Stimulated activated CD4-positive, alpha-beta T cell treated with anti-CD3 and anti-CD28 coated beads, Interleukin-15, amount 100 ng/mL, for 1 hour (primary cell): ENCODE measurements at places on chromosomes 5 and 9.

- DNase-seq, result no peak
Observed at GRCh38 chr9:82449986-82450385, 461.4 kb downstream of the SPATA31D1 start.

- DNase-seq, result no peak
Observed at GRCh38 chr5:38731461-38731860, 114.4 kb upstream of the OSMR start.

GRCh38 chr5:131463656-131464055 is 171.4 kb downstream of the RAPGEF6 start:
- DNase-seq, result no peak

DNA sequence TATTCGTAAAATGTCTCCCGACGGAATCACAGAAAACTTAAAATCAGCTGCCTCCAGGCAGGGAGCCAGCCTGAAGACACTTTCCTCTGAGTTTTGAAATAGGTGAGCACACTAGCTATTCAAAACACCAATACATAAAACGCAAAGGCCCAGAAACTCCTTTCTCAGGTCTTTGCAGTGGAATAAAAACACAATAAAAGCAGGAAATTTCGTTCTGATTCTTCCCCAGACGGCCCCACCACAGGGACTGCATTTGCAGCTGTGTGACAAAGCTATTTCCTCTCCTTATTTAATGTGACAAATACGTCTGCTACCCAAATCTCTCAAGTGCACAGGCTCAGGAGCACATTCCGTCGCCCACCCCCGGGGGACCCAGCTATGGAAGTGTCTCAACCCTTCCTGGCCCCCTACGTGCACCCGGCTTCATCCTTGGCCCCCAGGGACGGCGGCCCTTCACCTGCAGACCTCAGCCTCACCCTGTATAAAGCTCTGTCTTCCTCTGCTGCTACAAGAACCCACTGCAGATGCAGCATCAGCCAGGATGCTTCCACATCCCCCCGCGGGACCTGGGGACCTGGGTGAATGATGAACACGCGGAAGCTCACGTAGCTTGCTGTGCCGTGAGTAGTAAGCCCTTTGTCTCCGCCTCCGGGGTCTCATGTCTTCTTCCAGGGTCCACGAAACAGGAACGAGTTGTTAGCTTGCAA is 24.9 kb downstream of the AHRR start:
- no peak for DNase-seq

DNA sequence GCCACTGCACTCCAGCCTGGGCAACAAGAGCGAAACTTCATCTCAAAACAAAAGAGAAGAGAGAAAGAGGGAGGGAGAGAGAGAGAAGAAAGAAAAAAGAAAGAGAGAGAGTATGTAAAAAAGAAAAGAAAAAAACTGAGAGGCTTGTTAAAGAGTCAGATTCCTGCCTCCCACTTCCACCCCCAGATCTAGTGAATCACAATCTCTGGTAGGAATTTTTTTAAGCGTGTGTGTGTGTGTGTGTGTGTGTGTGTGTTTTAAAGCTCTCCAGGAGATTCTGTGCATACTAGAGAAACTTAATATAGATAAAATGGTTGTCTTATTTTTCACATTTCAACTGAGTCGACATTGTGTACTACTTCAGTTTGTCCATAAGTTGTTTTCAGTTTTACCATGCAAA is 32.0 kb downstream of the SAR1B start:
- DNase-seq, result no peak

- DNase-seq, result no peak
Observed at GRCh38 chr5:56155992-56156584, 77.0 kb downstream of the ANKRD55 start.

DNA sequence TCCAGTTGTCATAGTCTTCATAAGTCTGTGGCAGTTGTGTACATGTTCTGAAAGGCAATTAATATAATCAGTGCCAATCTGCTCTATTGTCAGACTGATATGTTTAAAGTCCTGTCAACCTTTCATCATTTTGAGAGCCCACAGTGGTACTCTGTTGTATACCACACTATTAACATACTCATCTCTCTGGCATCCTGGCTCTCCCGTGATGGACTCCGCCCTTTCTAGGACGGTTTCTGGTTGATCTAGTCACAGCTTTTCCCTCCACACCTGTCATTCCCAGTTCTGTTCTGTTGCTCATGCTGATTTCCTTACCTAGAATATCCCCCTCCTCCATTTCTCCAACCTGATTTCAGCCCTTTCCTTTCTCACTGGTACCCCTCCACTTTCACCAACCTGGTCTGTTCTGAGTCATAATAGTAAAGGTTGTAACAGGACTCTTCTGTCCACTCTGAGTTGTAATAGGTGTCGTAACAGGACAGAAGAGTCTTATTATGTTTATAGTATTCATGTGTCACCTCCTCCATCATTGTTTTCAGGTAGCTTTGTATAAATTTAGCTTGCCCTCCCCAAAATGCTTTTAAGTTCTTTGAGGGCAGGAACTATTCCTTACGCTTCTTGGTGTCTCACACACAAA is 4.1 kb downstream of the PTCD2 start:
- DNase-seq, result no peak

GRCh38 chr9:76526026-76526425 is 67.0 kb downstream of the GCNT1 start:
- no peak for DNase-seq

DNA sequence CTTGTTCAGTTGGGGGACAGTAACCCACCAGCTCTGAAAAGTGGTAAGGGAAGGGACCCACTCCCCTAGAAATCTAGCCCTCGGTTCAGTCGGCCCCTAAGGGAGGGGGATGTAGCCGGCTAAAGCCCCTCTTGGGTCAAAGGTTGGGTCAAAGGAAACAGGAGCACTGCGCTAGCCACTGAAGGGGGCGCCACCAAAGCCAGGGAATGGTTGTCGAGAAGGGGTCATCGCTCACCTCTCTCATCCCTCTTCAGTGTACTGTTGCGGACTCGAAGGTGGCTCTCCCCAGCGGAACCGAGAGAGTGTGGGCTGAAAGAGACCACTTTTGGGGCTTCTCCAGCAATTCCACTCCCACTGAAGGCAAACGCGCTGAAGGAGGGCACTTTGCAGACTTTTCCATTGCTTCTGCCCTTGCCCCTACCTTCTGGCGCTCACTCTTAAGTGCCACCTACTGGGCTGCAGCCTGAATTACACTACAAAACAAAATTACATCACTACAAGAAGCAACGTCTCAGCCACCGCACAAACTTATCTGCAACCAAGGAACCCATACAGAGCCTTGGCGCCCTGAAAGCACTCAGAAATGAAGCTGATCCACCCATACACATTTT is 396.9 kb downstream of the PDE4D start:
- no peak for DNase-seq

GRCh38 chr5:61805101-61805500 is 473.0 kb downstream of the ZSWIM6 start:
- DNase-seq, result no peak

GRCh38 chr5:95022967-95023695 is 261.8 kb downstream of the MCTP1 start:
- DNase-seq, result no peak

DNA sequence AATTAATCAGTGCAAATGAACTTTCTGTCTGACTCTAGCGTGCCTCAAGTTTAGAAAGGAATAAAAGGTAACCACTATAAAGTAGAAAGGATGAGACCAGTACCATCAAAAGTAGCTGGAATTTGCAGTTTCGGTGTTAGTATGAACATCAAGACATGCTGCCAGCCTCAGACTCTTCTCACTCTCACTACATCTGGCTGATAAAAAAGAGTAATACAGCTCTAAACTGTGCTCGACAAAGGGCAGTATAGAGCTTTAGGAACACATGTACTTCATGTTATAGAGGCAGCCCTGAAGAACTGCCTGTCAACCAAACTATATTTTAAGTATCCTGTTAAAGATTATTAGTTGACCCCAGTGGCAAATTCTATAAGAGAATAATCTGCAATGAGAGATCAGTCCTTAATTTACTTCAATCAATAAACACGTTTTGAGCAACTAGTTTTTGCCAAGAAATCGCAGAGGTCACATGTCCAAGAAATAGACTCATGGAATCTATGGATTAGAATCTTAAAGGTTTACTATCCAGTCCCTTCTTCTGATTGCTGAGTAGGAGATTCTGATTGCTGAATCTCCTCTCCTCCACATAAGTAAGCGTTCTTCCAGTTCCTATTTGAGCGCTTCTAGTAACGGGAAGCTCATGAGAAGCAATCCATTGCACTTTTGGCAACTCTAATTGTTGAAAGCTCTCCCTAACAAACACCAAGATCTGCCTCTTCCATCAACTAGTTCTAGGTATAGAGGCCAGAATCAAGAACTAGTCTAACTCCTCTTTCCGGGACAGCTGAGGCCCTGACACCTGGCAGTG is 941 bp downstream of the XPA start:
- no peak for DNase-seq

DNA sequence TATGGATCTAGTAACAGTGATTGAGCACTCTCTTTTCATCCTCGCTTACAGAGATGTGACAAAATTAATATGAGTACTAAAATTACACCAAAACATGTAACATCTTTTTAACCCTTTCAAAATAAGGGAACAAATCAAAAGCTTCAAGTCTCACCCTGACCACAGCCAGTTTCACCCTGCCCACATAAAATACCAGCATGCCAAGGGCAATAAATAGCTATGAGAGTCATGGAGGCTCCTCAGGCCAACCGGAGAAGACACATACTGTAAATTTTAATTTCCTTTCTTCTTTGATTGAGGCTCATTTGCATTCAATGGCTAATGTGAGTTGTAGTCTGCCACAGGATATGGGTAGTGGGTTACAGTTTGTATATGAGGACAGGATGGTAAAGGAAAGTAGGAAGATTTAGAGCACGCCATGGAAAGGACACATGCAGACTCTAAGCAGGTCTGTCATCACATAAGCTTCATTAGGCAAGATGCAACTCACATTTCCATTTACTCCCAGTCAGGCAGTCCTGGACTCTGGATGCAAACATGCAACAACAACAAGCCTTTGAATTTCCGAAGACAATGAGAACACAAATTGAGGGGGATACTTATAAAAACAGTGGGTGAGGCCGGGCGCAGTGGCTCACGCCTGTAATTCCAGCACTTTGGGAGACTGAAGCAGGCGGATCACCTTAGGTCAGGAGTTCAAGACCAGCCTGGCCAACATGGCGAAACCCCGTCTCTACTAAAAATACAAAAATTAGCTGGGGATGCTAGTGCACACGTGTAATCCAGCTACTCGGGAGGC is 11.3 kb downstream of the IL4 start:
- DNase-seq, result no peak

- DNase-seq, result no peak
Observed at GRCh38 chr9:110967196-110967595, 71.1 kb downstream of the LPAR1 start.

- DNase-seq, result no peak
Observed at GRCh38 chr9:119458068-119458467, 88.8 kb upstream of the BRINP1 start.

GRCh38 chr5:81226949-81227348 is 6.2 kb upstream of the CKMT2 start:
- no peak for DNase-seq

GRCh38 chr9:96048104-96048955 is 172.8 kb downstream of the ERCC6L2 start:
- DNase-seq, result no peak

GRCh38 chr5:27494887-27495286 is 456.5 kb upstream of the CDH9 start:
- DNase-seq, result no peak

GRCh38 chr9:2924380-2924768 is 80.5 kb upstream of the PUM3 start:
- DNase-seq, result no peak

DNA sequence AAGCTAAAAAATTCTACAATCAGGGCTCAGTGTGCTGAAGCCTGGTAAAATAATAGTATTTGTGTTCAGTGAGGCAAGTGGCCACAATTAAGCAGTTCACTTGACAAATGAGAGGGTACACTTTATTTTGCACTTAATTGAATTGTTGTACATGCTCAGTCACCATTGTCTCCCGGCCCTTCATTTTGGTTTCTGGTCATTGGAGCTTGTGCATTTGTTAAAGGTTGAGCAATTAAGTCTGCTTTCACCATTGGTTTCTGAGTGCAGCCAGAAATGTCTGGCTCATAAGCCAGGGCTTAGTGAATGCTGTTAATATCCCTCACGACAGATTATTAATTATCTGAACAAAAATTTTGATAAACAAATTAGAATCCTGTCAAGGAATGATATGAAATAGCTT is 89.6 kb downstream of the PRDM6 start:
- no peak for DNase-seq

DNA sequence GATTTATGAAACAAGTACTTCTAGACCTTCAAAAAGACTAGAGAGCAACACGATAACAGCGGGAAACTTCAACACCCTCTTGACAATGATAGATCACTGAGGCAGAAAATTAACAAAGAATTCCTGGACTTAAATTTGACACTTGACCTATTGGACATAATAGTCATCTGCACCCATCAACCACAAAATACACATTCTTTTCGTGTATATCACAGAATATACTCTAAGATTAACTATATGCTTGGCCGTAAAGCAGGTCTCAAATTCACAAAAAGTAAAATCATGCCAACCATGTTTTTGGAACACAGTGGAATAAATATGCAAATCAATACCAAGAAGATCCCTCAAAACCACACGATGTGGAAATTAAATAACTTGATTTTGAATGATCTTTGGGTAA is 559.4 kb downstream of the DNAH5 start:
- no peak for DNase-seq

GRCh38 chr9:135070964-135071735 is 16.3 kb upstream of the OLFM1 start:
- DNase-seq, result no peak

- DNase-seq, result no peak
Observed at GRCh38 chr5:168364151-168364661, 72.8 kb downstream of the WWC1 start.

DNA sequence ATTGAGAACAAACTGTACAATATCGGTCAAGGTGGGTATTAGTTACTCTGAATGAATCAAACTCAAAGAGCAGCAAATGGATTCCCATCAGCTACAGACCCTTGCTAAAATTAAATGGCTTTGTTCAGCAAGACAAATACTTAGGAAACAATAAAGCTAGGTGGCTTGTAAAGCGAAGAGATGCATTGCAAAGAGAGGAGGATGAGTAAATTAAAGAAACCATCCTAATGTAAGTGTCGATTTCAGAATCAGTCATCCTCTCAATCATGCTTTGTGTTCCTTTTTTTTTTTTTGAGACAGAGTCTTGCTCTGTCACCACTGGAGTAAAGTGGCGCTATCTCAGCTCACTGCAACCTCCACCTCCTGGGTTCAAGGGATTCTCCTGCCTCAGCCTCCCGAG is 359.2 kb upstream of the ZNF462 start:
- DNase-seq, result no peak

DNA sequence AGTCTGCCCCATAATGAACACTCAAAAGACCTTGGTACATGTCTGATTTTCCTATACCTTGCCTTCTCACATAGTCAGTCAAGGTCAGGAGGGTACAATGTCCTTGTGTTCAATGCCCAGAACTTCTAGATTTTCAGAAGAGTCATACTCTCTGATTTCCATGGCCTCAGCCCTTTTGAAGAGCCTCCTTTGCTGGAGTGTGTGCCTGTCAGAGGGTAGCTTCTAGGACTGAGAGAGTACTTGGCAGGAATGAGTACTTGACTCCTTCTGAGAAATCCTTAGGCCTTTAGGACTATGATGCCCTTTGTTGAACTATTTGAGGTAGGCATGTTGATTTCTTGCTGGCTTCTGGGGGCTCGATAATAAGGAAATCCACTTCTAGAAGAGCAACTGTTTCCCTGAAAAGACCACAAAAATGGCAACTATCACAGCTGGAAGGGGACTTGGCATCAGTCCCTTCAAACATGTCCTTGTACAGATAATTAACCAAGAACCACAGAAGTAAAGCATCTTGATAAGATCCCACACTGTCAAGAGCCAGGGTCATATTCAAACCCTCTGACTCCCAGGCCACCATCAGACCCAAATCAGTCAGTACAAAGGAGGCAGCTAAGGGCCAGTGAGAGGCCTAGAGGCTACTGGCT is 10.6 kb upstream of the MEGF9 start:
- DNase-seq, result no peak
